ENCODE measurements at places on chromosomes 7 and 10.

DNA sequence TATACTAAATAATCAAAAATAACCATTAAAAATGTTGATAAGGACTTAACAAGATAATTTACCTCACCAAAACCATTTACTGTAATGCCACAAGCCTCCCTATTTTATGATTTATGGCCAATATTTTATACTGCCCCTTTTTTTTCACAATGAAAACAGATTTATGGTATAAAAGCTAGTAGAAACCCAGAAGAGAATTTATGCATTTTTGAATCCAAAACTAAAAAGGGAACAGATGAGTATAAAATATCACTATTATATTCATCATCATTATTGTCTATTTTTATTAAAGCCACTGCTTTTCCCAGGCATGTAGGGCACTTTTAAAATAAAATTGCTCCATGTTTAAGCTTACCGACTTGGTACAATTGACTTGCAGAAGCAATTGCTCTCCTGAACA, 425.0 kb downstream of the PHTF2 start:
- no peak for DNase-seq

- DNase-seq, result no peak
These were observed 716.0 kb downstream of the XPNPEP1 start for GRCh38 chr10:109207361-109207760.

DNA sequence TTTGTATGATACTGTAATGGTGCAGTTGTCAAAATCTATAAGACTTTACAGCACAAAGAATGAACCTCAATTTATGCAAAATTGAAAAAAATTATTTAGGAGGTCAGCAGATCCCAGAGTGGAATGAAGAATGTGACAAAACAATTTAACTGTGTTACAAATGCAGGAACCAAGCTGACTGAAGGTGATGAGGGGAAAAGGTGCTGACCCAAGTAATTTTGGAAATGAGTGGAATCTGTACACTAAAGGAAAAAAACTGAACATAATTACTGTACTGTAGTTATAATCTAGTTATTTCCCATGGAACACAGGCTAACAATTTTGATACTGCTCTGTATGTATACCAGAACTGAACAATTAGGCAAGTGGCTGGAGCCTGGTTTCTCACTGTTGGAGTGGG, 31.2 kb upstream of the ZCCHC24 start:
- DNase-seq, result no peak

GRCh38 chr10:93180482-93180931, 106.8 kb downstream of the CYP26A1 start:
- no peak for DNase-seq

DNA sequence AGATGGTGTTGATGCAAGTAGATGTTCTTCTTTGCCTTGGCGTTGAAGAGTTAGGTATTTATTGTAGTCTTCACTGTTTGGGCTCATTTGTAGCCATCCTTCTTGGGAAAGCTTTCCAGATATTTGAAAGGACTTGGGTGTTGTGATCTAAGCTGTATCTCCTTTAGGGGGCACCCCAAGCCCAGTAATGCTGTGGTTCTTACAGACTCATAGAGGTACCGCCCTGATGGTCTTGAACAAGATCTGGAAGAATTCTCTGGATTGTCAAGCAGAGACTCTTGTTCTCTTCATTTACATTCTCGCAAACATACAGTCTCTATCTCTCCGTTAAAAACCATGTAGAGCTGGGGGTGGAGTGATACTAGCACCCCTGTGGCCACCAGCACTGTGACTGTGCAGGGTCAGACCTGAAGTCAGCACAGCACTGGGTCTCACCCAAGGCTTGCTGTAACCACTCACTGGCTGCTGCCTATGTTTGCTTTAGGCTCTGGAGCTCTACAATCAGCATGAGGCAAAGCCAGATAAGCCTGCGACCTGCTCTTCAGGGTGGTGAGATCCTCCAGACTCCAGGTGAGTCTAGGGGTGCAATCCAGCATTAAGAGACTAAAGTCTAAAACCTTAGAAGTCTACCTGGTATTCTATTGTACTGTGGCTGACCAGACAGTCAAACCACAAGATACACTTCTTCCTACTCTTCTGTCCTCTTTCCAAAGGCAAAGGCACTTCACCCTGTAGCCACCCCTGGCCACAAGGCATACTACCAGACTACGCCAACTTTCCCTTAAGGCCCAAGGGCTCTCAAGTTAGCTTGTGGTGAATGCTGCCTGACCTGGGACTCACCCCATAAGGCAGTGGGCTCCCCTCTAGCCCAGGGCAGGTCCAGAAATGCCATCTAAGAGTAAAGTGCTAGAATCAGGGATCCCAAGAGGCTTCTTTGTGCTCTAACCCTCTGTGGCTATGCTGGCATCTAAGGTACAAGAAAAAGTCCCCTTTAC, 209.7 kb upstream of the TMEM196 start:
- DNase-seq, result no peak

GRCh38 chr10:30447125-30447799, 13.3 kb downstream of the MAP3K8 start:
- no peak for DNase-seq
